ENCODE measurements at places on chromosomes 3 and 15. TPM values are rescaled to one million over a fixed set of nuclear protein-coding genes. Genes with fewer than 3 reads are reported as not detected.

Gene MFGE8
- 349 TPM for total RNA-seq

Gene PEX5L
- not detected for total RNA-seq

Gene FBXO40
- total RNA-seq, result not detected

Gene DOCK3
- total RNA-seq, result 0.38 TPM

Gene TM4SF18
- 39.5 TPM for total RNA-seq

Gene PLIN1
- total RNA-seq, result 0.11 TPM

Gene SMAD6
- total RNA-seq, result 20.7 TPM

Gene CCR5
- total RNA-seq, result not detected

Gene CAND2
- 0.54 TPM for total RNA-seq

Gene ASTE1
- 4.8 TPM for total RNA-seq

Gene SCN11A
- not detected for total RNA-seq

Gene TOP2B
- total RNA-seq, result 61.9 TPM

Gene CLDN11
- total RNA-seq, result not detected

Gene CCDC39
- not detected for total RNA-seq

Gene EXD1
- not detected for total RNA-seq

Gene MRPL47
- 36.5 TPM for total RNA-seq

Gene CTXN2
- not detected for total RNA-seq

All from A549 treated with ZK216348 at 1 μM for 4 hours (cell line).